Naive thymus-derived CD4-positive, alpha-beta T cell (primary cell): ENCODE measurements at places on chromosomes 4 and X. TPM values are rescaled to one million over a fixed set of nuclear protein-coding genes. Genes with fewer than 3 reads are reported as not detected.

- no peak for DNase-seq
These were observed 97.4 kb downstream of the LCORL start for GRCh38 chr4:17924189-17924588.

DNA sequence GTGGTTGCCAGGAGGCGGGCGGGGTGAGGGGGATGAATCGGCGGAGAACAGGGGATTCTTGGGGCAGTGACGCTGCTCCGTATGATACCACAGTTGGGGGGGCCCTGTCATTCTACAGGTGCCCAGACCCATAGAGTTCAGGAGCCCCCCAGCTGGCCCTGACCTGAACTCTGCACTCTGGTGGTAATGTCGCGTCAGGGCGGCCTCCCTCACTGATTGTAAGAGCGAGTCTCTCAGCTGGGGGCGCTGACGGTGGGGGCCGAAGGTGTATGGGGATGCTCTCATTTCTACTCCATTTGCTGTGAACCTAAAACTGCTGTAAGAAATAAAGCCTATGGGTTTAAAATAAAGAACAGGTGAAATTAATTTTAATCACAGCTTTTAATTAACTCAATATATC lies 91.8 kb upstream of the PSAPL1 start:
- DNase-seq: no peak

Gene NSG1
- 1.4 and 1.6 TPM in 2 replicates for total RNA-seq

GRCh38 chr4:102759831-102760644 lies 730 bp downstream of the MANBA start:
- no peak for DNase-seq

DNA sequence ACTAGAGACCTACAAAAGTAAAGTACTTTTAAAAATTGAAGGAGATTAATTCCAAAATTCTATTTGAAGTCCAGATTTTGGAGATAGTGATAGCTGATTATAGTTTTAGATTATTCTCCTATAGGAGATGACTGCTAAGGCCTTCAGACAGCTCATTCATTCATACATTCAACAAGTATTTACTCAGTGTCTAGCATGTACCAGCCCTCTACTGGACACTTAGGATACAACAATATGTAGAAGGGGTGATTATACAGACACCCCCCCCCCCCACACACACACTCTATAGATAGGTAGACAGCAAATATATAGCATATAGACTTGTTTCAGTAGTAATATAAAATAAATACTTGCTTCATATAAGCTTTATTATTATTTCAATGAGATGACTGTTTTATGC lies 60.4 kb upstream of the TAF9B start:
- DNase-seq: no peak

DNA sequence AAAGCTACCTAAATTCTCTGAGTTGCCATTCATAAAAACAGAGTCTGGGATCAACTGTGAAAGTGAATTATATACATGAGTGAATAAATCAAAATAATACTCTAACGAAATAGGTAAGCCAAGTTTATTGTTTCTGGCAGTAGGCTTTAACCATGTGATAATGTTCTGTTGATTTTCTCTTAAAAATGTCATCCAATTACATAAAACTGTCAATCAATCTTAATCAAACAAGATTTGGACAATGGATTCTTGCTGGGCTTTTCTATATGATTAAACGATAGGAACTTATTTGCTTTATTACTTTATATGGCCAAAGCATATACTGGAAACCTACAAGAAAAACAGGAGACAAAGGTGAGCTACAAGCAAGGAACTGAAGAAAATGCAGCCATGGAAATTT lies 148.8 kb downstream of the INPP4B start:
- no peak for DNase-seq

DNA sequence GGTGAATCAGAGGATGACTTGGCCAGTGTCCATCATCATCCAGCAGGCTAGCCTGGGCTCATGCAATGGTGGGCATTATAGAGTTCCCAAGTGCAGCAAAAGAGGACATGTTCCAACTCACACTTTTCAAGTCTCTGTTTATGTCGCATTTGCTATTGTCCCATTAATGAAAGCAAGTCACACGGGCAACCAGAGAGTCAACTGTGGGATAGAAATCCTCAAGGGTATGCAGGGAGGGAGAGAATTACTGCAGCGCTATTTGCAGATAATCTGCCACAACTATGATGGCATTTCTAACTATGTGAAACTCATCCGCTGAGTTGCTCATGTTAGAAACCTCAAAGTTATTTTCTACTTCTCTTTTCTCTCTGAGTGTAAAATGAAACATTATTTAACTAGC lies 78.5 kb upstream of the TAB3 start:
- no peak for DNase-seq

GRCh38 chr4:84479663-84480062 lies 19.4 kb downstream of the NKX6-1 start:
- no peak for DNase-seq

Gene SHROOM3
- total RNA-seq: not detected
